ENCODE measurements at places on chromosomes 3 and 15.

GRCh38 chr3:102078854-102079808 lies 229.8 kb downstream of the NFKBIZ start:
- DNase-seq, result no peak

GRCh38 chr3:93931597-93932229 lies 42.0 kb downstream of the PROS1 start:
- no peak for DNase-seq

DNA sequence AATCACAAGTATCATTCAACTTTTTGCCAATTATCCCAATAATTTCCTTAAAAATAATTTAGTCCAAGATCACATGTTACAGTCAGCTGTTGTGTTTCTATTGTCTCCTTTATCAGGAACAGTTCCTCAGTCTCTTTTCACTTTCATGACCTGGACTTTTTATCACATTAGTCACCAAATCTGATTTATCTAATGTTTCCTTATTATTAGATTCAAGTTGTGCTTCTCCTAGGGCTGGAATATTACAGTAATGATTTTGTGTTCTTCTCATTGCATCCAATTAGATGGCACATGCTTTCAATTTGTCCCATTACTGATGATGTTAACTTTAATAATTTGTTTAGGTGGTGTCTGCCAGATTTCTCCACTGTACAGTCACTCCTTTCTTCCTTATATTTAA lies 66.3 kb upstream of the DCBLD2 start:
- no peak for DNase-seq

- DNase-seq, result no peak
Measured at GRCh38 chr3:153756816-153757215, 364.4 kb upstream of the ARHGEF26 start.

DNA sequence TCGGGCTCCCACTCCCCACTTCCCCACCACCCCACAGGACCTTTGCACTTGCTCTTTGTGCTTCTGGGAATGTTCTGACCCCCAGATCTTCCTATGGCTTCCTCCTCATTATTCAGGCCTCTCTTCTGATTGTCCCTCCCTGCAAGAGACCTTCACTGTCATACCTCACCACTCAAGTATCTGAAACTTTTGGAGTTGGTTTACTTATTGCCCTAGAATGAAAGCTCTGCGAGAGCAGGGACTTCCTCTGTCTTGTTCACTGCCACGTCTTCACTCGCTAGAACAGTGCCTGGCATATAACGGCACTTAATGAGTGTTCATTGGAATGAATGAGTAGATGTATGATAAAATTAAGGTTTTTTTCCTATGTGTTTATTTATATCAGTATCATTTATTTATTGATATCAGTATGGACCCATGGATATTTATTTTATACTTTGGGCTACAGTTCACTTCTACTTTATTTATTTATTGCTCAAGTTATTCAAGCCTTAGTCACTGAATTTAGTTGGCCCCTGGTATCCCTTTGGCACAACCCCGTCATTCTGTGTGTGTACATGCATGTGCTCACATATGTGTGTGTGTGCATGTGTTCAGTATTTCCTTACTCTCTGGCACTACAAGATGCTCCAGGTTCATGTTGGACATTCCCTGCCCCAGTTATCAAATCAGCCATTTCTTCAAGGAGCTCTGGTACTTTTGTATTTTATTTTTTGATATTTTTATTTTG lies 197.6 kb downstream of the THSD4 start:
- DNase-seq, result no peak

GRCh38 chr3:111917300-111917699 lies 58.2 kb downstream of the PHLDB2 start:
- peak; percentile 81 for DNase-seq

DNA sequence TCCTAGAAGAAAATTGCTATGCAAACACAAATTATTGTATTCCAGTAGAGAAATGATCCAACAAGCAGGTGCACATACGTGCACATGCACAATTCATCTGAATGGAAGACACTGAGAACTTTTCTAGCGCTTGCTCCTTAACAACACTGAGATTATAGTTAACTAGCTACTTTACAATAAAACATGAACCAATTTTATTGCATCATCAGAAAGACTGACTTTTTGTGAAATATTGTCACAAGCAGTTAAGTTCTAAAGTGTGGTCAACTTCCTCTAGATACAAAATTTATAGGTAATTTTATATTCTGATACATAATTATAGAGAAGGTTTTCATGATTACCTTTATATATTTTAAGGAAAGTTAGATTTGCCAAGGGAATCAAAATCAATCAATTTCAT lies 135.4 kb downstream of the ABI3BP start:
- DNase-seq, result no peak

- DNase-seq, result no peak
Measured at GRCh38 chr3:114128826-114129225, 50.0 kb downstream of the DRD3 start.

DNA sequence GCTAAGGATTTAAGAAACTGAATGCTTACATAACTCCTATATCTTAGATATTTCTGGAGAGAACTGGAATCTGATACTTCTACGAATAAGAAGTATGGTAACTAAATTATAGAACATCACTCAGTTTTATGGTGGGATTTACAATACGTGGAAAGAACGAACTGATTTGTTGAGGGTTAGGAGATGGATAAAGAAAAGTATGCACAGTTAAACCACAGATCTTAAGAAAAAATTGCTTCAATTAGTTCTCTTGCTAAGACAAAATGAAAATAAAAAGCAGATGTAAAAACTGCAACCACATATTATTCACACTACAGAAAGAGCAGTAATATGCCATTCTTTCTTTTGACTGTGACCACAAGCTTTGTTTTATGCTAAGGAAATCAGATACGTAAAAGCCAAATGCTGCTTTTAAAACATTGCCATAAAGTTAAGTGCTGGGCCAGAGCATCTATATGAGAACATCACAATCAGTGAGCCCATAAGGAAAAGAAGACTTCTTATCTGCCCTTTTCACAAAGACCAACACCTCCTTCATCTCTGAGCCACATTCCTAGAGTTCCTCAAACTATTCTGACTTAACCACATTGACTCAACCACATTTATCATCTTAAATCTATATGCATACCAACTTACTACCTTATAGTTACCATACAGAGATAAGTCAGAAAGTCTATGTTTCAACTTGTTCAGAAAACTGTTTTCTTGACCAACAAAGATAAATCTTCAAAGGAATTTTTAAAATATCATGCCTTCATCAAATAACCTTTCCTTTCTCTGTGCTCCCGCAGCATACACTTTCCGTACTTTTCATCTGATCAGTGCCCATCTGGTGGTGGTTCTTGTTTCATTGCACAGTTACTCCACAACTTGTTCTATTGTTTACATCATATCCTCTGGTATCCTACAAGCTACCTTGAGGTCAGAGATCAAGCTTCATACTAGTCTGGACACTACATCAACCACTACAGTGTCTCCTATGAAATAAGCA lies 61.7 kb downstream of the FSIP1 start:
- DNase-seq, result no peak

GRCh38 chr3:125587039-125587648 lies 8.2 kb downstream of the OSBPL11 start:
- DNase-seq, result no peak

DNA sequence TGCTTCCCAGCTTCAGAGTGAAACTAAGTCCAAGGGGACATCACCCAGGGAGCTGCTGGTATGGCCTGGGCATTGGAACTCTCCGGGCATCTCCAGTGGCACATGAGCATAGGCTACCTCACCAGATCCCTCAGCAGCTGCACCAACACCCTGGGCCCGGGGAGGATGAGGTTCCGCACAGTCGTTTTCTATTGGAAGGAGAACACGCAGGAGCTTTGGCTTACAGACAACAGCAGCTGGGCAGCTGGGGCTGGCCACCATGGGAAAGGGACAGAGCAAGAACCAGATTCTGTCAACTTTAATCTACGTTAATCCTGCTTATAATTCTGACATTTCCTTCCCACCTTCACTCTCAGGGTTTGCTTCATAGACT lies 65.5 kb downstream of the MYO1E start:
- DNase-seq, result no peak

DNA sequence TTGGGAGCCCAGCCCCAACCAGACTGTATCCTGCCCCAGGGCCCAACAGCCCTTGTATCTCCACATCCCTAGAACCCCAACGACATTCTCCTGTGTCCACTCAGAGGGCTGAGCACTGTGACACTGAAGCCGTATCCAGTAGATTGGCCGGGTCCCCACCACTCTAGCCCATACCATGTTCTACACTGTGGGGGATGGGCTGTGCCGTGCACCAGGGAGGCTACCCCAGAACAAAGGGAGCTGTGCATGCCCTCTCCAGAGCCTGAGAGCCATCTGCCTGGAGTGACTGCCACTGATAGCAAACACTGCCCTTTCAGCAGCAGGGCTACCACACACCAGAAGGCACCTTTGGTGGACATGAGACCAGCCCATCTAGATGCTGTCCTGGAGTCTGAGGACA lies 37.1 kb upstream of the CP start:
- DNase-seq, result no peak

- peak; percentile 77 for DNase-seq
Measured at GRCh38 chr3:25648107-25648535, 16.6 kb downstream of the TOP2B start.

GRCh38 chr3:129597087-129597999 lies 9.1 kb downstream of the PLXND1 start:
- DNase-seq, result no peak

DNA sequence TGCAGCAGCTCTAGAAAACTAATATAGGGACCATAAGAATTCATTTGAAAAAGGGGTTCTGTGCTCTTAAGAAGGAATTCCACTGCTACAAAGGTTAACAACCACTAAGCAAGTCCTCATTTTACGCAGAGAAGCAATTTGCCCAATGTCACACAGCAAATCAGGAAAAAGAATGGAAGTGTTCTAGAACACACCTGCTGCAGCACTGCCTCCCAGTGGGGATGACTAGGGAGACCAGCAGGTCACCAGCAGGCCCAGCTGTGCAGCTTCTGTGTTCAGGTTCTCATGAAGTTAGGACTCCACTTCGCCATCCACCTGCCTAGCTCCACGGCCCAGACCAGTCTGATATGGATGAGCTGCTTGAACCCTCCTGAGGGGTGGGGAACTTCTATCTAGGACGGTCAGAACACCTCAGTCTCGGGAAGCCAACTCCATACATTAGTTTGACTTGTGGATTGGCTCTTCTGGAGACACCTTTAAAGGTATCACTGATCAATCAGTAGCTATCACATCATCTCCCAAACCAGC lies 18.6 kb downstream of the POMGNT2 start:
- DNase-seq, result no peak

DNA sequence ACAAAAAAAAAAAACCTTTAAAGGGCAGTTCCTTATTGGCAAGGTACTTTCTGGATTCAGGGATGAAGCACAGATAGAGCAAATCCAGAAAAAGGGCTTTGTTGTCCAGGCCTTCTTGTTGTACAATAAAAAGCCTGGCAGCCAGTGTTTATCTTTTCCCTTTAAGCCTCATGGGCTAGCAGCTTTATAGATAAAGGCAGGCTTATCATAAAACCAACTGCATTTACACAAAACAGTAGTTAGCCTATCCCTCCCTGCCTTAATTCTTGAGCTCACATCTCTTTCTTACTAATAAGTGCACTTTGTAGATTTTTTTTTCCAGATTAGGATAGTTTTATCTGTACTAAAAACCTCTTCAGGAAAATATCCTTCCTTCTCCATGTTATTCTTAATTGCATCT lies 662.8 kb upstream of the CCDC54 start:
- no peak for DNase-seq

DNA sequence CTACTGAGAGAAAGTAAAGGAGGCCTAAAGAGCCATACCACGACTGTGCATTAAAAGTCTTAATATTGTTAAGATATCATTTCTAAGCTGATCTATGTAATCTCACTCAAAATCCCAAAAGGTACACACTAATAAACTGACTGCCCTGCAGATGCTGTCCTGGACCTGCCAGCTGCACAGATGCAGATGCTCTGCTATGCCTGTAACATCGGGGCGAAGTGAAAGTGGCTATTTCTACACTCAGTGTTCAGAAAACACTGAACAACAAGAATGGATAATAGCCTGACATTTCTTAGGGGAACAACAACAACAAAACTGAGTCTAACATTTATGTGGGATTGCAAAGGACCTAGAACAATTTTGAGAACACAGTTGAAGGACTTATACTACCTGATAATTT lies 31.9 kb downstream of the RAD18 start:
- DNase-seq, result no peak

DNA sequence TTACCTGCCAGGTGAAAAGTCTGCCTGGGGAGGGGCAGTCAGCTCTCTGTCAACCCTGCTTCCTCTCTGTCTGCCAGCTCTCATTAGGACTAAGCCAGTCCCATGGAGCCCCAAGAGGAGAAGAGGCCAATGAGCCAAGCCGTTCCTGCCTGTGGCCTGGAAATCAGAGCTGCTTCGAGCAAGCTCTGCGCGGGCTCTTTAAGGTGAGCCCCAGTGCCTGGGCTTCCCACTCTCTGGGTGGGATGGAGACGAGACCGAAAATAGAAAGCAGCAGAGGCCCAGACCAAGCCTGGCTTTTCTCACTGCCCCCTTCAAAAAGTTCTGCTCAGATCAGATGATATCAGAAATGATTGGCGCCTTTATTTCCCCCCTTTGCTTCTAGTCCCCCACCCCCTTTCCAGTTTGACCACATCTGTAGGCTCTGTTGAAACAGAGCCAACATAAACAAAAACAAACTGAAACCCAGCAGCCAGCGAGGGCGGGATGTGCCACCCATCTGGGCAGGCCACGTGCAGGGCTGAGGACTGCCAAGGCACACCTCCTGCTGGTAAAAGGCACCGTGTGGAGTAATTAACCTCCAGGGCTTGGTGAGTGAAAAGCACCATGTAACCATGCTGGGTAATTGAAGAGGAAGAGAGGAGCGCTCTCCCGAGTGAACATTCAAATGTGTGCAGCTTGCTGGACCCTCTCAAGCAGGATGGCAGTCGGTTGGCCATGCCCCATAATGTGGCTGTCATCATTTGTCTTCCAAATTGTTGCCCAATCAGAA lies 471.0 kb upstream of the PROK2 start:
- peak; percentile 42 for DNase-seq

DNA sequence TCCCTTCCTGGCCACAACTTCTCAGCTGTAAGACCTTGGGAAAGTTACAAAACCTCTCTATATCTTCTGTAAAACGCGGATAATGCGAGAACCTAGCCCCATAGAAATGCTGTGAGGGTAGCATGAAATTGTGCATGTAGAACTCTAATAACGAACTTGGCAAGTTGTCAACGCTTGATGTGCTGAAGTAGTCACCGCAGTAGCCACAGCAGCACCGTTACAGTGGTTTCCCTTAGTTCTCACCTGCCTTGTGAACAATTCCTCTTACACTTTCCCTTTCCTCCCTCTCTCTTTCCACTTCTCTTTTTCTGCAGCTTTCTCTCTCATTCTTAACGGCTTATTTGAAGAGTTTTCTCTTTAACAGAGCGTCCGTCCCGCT lies 447 bp upstream of the SHQ1 start:
- peak; percentile 25 for DNase-seq

- DNase-seq, result no peak
Measured at GRCh38 chr15:34804776-34805175, 9.4 kb upstream of the ACTC1 start.

All from LoVo (cell line).